ENCODE measurements at places on chromosomes 6 and 20.
A peak's percentile ranks its signal among the peaks of the same experiment; 100 is the strongest.

DNA sequence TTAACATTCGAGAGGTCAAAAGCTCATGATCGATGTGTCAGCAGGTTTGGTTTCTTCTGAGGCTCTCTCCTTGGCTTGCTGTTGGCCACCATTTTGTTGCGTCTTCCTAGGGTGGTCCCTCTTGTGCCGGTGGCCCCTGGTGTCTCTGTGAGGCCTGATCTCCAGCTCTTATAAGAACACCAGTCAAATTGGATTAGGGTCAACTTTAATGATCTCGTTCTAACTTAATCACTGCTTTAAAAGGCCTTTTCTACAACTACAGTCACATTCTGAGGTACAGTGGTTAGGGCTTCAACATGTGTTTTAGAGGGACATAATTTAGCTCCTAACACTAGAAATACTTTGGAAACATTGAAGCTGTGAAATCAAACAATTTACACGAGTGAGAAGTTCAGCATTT is 240.8 kb upstream of the KCNQ5 start:
- DNase-seq = no peak

DNA sequence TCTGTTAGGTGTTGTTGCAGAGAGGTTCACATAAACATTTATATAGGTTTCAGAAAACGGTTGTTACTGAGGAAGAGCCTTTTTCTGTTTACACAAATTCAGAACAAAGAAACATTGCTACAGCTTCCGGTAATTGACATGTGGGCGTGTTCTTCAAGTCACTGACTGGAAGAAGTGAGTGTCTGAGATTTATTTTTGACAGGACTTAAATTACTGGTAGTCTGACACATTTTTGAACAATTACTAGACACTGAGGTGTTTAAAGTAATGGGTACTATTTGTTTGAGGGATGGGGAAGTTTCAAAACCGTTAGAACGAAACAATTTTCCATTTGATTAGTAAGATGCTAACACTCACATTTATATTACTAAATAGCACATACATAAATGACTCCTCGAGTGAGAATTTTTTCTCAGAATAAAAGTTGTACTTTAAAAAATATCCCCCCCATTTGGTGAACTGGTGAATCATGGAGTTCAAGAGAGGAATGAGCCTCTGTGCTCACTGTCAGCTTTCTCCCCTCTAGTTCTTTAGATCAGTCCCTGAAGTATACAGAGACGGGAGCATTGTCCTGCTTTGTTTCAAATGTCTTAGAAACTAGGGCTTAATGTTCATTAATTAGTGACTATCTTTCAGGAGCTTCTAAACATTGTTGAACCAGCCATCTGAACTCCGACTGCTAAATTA is 98.7 kb downstream of the TSHZ2 start:
- DNase-seq = peak; percentile 28

DNA sequence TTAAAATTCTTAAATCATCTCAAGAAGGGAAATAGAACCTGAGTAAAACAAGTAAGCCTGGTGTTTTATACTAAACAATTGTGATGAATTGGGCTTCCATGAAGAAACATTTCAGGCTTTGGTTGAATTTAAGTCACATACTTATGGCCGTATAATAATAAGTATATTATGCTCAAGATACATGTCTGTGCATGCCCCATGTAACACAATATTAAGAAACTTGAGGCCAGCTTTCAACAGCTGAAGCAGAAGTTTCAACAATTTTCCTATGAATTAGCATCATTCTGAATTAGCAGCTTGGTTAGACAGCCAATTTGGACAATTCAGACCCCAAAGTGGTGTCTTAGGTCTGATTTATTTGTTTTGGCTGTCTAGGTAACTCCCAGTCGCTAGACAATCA is 243.7 kb downstream of the MYLK4 start:
- DNase-seq = no peak

DNA sequence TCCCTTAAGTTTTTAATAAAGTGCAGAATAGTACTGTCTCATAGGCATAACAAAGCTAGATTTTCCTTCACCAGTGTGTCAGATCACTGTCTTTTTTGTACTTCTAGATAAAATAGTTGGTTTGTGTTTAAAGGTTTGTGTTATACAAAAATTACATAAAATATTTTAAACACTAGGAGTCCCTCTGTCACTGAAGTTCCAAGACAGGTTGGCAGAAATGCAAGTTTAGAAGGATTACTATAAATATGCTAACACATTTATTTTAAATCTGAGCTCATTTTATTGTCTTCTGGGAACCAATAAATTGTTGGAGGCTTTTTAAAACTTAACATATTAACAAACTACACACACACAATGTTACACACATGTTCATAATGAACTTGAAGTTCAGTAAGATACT is 30.8 kb upstream of the RUNX2 start:
- DNase-seq = no peak

GRCh38 chr6:111205502-111205901 is 118.2 kb downstream of the SLC16A10 start:
- no peak for DNase-seq

DNA sequence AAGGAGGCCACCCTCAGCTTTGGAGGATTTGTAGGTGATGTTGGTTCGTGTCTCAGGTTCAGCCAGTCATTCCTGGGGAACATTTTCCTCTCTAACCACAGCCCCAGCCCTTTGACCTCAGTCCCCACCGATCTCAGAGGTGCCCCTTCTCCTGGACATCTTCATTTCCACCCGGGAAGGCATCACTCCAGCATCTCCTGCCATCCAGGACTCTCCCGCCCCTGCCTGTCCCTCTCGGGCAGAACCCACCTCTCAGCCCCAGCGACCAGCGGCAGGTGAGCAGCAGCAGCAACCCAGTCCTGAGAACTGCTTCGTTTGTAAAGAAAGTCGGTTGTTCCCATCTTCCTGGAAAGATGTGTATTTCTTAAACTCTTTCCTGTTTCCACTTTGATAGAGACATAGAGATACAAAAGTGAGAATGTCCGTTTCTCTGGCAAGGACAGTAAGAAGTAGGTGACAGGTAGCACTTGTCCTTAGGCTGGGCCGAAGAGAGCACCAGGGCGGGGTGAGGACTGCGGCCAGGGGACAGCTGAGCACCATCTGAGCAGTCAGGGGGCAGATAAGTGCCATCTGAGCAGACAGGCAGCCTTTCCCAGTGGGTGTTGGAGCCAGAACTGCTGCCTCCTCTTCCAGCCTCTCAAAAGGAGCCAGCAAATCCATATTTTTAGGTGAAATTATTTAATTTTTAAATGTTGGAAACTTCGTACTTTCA is 142.2 kb downstream of the CDH4 start:
- no peak for DNase-seq

- DNase-seq = no peak
Observed at GRCh38 chr6:37946057-37946456, 126.5 kb downstream of the ZFAND3 start.

DNA sequence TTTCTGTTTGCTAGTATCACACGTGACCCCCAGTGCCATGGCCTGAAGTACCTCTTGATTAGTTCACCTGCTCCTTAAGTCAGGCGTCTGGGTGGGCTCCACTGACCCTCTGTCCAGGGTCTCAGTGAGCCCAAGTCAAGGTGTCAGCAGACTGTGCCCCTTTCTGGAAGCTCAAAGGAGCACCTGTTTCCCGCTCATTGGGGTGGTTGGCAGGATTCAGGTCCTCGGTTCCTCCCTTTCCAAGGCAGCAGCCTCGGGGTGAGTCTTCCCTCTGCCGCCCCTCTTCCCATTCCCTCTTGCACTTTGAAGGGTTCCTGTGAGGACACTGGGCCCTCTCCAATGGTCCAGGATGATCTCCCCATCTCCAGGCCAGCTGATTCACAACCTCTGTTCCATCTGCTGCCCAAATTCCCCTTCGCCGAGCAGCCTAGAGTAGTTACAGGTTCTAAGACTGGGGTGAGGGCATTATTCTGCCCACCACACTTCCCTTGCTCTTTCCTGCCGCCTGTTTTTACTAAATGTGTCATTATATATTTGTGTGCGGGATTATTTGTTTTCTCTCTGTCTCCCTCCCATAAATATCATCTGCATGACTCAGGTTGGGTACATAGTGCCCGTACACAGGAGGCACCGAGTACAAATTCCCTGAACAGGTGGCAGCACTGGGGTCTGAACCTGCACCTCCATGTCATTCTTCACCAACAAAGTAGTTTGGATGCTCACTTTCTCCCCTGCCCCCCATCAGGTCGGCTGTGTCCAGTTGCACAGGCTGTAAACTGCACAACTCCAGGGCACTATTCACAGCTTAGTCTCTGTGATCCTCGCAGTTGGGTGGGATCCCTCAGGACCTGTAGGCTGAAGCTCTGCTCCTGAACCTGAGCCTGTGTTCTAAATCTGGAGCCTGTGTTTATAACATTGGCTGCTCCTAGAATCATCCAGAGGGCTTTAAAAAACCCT is 58.5 kb downstream of the RBM38 start:
- no peak for DNase-seq

DNA sequence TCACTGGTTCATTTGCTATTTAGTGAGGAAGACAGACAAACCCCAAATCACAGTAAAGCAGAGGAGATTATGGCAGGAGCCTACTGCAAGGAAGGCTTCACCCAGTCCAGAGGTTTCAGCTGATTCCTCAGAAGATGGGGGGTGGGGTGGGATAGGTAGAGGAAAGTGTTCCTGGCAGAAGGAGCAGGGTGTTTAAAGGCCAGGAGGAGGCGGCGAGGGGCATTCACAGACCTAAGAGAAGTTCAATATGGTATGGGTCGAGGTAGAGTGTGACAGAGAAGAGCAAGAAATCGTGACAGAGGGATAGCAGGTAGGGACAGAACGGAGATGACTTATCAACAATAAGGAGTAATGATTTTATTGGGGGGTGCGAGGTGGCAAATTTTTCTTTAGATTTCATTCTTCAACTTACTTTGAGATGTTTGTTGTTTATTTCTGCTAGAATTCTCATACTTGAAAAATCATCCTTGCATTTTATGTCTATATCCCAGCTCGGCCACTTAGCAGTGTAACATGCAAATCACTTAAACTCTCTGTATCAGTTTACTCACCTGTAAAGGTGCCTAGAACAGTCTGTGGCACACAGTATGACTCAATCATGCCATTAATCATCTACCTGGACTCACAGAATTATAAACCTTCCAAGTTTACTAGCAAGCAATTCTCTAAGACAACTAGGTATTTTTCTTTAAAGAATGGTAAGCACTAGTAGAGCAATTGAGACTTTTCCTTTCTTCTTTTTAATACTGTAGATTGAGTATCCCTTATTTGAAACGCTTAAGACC is 176.7 kb downstream of the REV3L start:
- no peak for DNase-seq

DNA sequence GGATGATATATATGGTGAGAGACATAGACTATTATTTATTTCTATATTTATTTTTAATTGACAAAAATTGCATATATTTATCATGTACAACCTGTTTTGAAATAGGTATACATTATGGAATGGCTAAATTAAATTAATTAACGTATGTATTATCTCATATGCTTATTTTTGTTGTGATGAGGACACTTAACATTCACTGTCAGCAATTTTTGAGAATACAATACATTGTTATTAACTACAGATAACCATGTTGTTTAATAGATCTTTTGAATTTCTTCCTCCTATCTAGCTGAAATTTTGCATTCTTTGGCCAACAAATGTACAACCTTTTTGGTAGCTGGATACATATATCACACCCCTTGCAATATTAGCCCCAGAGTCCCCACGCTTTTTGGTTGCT is 110.7 kb upstream of the CITED2 start:
- DNase-seq = no peak

DNA sequence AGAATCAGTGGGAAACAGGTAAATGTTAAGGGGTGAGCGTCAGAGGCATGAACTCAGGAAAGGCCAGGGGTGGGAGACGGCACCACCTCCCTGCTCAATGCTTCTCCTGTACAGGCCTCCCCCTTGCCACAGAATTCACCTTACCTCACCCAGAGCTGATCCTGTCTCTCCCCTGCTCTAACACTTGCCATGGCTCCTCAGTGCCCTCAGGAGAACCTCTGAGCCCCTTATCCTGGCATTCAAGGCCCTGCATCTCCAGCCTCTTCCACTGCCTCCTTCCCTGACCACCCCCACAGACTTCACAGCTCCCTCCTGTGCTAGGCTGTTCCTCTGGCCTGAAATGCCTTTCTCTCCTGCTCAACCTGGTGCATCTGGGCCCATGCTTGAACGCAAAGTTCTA is 33.9 kb downstream of the BPIFB1 start:
- DNase-seq = no peak

DNA sequence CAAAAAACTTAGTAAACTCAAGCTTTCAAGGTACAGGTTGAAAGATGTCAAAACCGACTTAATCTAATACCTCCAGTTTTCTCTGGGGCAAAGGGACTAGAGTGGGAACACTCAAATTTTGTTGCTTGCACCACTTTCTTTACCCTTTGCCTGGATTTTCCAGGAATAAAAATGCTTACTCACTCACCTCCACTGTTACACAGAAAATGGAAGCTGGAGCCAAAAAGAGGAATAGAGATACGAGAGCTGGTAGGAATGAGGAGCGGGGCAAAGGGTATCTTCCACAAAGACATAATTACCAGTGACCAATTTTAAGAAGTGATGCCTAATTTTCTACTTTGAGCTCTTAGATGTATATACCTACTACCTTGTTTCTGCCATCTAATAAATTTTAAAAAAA is 79.5 kb upstream of the TULP1 start:
- no peak for DNase-seq

GRCh38 chr6:9178071-9178470 is 742.7 kb upstream of the SLC35B3 start:
- DNase-seq = no peak

DNA sequence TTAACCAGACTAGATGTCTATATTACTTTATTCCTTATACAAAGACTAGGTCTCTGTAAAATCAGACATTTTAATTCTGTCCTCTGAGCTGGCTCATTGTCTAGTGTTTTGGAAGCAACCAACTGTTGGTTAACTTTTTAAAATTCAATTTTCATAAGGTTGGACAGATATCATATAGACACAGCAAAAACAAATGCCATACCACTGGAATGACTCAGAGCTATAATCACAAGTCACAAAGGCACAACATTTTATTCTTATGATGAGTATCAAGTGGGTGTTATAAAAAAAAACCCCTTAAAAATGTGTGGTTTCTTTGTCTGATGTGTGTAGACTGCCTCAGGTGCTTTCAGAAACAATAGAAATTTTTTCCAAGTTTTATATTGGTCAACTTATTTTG is 296.2 kb upstream of the MARCKS start:
- no peak for DNase-seq

DNA sequence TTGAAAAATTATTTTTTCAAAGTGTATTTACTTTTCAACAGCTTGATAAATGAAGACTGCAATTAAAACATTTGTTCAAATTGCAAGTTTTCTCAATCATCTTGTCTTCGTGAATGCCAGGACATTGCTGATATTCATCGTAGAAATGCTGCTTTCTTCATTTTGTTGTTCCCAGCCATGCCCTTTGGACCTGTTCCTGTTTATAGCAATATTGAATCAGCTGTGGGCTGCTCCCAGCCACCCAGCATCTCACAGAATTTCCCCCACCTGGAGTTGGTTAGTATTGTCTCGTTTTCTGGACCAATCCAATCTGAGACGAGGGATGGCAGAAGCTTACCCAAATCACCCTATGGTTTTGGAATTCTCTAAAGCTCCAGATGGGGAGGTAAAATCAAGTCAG is 40.8 kb downstream of the SLC22A2 start:
- no peak for DNase-seq

- DNase-seq = no peak
Observed at GRCh38 chr20:21272679-21273078, 30.5 kb upstream of the XRN2 start.

Data from HepG2 (cell line).